ENCODE measurements at places on chromosomes 12 and 14.

GRCh38 chr12:40581889-40582288, 110.3 kb upstream of the CNTN1 start:
- DNase-seq = no peak

GRCh38 chr14:101288436-101289229, 272.7 kb upstream of the DIO3 start:
- no peak for DNase-seq

DNA sequence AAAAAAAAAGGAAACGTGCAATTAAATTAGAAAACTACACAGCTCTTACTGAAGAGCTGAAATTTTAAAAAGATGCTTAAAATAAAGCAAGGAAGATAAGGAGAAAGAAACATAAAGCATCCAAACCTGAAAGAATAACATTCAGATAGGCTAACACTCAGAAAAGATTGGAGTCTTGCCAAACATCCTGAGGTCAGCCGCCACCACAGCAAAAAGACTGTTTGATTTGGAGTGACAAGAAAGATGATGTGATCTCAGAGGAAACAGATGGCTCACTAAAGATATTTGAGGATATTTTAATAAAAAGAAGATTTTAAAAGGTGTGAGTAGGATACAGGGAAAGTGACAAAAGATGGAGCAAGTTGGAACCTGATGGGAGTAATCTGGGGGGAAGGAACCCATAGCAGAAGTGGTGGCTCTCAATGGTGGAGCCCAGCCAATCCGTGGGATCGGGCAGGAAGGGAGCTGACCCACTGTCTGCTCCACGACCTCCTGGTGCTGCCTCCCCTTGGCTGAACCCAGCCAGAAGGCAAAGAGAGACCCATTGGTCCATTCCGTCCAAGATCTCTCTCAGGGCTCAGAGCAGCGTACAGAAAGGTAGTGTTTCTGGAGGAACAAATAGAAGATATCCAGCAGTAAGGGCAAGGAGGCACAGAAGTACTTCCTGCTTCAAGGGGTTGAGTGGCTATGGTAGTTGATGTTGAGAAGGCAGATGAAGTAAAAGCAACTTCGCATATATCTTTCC, 469.6 kb downstream of the RGS6 start:
- DNase-seq = peak; percentile 26

DNA sequence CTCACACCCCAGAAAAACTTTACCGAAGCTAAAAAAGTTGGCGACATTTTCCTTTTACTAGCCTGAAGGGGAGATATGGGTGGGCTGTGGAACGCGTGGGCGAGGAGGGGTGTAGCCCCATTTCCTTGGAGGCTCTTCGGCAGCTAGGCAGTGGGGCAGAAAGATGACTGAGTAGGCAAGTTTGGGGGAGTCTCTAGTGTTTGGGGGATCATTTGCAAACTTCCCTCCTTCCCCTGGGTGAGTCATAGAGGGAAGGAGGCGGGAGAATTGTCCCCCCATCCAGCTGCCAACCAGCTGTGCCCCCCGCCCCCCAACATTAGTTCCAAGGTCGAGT, 2.3 kb downstream of the GLI1 start:
- DNase-seq = peak; percentile 38

GRCh38 chr12:125871811-125872594, 806.8 kb downstream of the AACS start:
- no peak for DNase-seq

All from activated CD8-positive, alpha-beta memory T cell treated with anti-CD3 and anti-CD28 coated beads, Interleukin-2, amount 50 U/mL, for 4 hours (primary cell).